ENCODE measurements at places on chromosomes 1 and 21.

DNA sequence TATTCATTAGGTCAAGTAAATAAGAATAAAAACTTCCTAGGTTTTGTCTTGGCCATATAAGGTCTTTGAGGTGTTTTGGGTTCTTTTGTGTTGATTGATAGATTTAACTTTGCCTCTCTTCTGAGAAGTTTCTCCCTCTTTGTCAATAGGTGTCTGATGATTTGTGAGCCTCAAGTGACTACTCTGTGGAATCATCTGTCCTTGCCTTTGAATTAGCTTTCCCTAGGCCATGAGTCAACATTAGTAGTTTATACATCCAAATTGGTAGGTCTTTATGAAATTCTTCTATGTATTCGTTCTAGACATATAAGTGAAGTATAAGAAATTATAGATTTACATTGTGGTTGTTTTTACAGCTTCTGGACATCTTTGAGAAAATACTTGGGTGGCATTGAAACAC is 864.4 kb downstream of the USP25 start:
- no peak overlapping the region for H3K27ac ChIP-seq
- no peaks in the 10 kb centered on the region for H3K4me1 ChIP-seq
- H3K4me3 ChIP-seq = no peak overlapping the region

DNA sequence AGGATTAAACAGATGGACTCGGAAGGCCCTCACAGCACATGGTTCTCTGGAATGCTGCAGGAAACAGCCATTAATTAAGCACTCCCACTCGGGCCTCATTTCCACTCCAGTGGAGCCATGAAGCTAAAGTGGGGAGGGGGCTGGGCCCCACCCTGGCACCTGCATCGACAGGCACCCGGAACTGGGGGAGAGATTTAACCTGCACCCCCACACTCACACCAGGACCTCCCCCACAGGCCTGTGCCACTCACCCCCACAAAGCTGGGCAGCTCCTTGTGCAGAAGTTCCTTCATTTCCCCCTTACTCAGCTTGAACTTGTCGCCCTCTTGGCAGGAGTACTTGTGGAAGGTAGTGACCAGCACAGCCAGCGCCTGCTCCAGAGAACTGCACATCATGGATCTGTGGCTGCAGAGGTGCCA is 2.2 kb downstream of the S100A2 start:
- DNase-seq = peak; percentile 26
- no peaks in the 10 kb centered on the region for H3K27me3 ChIP-seq
- H3K4me1 ChIP-seq = peaks cover 54% of the 10 kb centered on the region
- no peaks in the 10 kb centered on the region for H3K36me3 ChIP-seq

DNA sequence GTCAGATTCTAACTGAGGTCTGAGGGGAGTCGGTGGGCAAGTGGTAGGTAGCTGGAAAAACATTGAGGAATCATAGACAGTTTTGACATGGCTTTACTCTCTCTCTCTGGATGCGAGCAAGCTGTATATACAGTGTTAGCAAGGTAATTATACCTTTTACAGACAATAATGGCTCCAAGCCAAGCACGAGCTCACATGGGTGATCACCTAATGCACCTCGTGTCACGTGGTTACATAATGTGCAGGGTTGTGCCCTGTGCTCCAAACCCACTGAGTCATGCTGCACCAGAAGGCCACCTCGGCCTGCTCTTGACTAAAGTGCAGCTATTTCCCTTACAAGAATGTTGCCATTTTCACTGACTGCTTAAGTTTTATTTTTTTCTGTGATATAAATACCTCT is 7.6 kb upstream of the CLCA2 start:
- H3K27ac ChIP-seq = no peak overlapping the region
- H3K36me3 ChIP-seq = no peaks in the 10 kb centered on the region
- no peak for DNase-seq
- no peaks in the 10 kb centered on the region for H3K4me1 ChIP-seq
- no peak overlapping the region for H3K4me3 ChIP-seq

- no peaks in the 10 kb centered on the region for H3K27me3 ChIP-seq
- no peak overlapping the region for H3K4me3 ChIP-seq
- H3K27ac ChIP-seq = no peak overlapping the region
- no peaks in the 10 kb centered on the region for H3K36me3 ChIP-seq
Observed at GRCh38 chr1:23989263-23989662, 9.1 kb upstream of the SRSF10 start.
